Mucosa of gallbladder (tissue), 1 donor: ENCODE measurements at places on chromosomes 11 and 22. TPM values are rescaled to one million over a fixed set of nuclear protein-coding genes. Genes with fewer than 3 reads are reported as not detected.

GRCh38 chr11:1696608-1697570, at the start of gene KRTAP5-6:
Gene KRTAP5-6 (plus strand): TSS chr11:1697195. CDS start chr11:1697246, 51 bp downstream.
- no peak for DNase-seq

DNA sequence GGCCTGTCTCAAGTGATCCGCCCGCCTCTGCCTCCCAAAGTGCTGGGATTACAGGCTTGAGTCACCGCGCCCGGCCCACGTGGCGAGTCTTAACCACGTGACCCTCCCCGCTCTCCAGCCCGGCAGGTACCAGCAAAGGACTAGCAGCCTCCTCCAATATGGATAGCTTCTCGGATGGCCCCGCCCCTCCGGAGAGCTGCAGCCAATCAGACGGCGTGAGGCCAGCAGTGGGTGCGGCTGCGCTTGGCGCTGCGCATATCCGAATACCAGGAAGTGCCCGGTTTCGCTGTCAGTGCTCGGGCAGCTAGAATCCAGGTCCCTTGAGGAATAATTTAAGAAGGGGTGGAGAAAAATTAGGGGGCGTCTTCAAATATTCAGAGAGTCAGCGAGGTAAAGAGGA, 14.7 kb upstream of the PISD start:
- DNase-seq = peak; percentile 96

GRCh38 chr11:123054301-123055065, 7.5 kb downstream of the HSPA8 start:
- DNase-seq = peak; percentile 26

- peak; percentile 61 for DNase-seq
Measured at GRCh38 chr11:58927393-58928106, 11.7 kb upstream of the GLYATL1 start.

DNA sequence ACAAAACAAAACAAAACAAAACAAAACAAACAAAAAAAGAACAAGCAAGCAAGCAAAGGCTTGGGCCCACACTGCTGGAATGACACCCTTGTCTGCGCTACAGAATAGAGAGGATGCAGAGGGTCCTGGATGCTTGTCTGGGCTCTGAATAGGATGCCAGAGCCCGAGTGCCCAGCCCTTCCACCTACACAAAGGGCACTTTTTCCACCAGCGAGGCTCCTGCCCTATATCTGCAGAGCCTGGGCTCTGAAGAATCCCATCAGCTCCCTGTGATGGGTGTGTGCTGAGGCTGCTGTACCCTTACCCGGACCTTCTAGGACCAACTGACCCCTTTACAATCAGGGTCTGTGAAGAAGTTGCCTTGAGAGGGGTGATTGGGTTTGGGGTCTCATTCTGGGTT, 221.2 kb downstream of the DSCAML1 start:
- DNase-seq = no peak

DNA sequence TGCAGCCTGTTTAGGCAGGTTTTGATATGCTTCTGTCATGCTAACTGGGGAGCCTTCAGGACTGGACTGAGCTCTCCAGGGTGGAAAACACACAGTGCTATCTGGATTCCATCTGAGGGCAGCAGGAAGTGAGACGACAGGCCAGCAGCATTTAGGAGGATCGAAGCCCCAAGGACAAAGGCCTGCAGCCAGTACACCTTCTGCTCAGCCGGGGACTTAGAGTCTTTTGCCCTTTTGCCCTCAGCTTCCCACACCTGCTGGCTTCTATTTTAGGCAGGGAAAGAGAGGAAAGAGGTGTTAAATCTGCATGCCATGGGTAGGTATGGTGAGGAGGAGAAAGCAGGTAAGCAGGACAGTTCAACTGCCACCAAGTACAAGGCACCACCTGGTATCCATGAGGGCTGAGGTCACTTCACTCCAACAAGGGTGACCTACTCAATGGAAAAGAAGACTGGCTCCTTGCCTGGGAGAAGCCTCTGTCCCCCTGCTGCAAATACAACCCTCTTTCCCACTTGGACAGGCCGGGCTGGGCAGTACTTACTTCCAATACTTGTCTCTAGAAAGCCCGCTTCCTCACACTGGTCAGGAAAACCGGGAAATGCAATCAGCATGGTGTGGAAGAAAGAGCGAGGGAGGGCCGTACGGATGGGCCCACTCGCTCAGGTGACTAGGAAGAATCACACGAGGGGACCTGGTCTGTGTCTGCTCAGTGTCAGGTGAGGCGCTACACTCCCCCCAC, 12.3 kb downstream of the LARGE2 start:
- DNase-seq = no peak

DNA sequence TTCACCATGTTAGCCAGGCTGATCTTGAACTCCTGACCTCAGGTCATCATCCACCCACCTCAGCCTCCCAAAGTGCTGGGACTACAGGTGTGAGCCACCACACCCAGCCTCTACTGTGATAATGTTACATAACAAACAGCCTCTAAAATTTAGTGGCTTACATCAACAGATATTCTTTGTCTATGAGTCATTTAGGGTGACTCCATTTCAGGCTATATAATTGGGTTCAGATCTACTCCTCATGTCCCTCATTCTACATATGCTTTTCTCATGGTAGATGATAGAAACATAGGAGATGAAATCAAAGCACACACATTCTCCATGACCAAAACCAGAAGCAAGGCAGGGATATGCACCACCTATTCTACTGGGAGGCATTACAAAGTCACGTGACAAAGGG, 72.7 kb downstream of the SIK2 start:
- no peak for DNase-seq

- peak; percentile 45 for DNase-seq
Measured at GRCh38 chr11:11841116-11841722, 553 bp upstream of the USP47 start.

DNA sequence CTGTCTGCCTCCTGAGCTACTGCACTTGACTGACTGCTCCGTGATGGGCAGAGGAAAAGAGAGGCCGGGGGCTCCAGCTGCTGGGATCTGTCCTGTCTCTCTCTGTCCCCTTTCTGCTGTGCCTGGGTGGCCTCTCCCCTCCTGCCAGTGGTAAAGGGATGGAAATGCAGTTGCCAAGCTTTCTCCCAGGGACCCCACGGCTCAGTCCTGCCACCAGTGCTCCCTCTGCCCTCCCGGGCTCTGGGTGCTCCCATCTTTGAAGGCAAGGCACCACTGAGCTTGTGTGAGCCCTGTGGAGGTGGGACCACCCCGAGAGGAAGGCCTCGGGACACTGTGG, 32.0 kb downstream of the NADSYN1 start:
- DNase-seq = no peak

DNA sequence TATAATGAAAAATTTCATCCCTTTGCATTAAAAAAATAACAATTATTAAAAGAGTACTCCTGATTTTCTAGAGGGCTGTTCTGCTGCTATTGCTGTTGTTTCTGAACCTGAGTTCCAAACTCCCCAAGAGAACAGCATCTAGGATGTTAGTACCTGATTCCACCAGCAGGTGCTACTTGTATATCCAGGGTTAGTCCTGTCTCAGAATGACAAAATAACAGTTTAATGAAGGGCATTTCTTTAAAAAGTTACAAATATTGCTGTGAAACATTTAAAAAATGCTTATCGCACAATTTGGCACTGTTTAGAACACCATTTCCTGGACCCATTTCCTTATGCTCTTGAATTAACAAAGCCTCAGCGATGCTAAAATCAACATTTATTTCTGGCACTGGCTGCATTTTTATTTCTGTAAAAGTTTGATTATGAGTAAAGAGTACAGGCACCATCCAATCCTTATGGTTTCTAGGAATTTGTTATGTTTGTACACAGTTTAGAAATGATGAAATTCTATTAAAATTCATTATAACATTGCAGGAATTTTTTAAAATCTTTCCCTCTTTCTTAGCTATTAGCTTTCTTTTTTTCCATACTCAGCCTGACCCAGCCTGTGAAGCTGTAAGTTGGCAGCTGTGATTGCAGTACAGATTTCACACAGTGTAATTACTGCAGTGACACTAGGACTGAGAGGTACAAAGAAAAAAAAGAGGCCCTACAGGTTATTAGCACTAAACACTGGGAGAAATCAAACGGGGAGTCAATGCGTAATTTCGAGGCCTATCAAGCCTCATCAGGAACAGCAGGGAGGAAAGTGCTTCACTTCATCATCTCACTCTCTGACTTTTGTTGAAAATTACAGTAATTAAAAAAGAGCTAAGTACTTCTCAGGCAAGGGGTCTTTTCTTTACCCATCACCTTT, 208.8 kb downstream of the DCDC1 start:
- no peak for DNase-seq

DNA sequence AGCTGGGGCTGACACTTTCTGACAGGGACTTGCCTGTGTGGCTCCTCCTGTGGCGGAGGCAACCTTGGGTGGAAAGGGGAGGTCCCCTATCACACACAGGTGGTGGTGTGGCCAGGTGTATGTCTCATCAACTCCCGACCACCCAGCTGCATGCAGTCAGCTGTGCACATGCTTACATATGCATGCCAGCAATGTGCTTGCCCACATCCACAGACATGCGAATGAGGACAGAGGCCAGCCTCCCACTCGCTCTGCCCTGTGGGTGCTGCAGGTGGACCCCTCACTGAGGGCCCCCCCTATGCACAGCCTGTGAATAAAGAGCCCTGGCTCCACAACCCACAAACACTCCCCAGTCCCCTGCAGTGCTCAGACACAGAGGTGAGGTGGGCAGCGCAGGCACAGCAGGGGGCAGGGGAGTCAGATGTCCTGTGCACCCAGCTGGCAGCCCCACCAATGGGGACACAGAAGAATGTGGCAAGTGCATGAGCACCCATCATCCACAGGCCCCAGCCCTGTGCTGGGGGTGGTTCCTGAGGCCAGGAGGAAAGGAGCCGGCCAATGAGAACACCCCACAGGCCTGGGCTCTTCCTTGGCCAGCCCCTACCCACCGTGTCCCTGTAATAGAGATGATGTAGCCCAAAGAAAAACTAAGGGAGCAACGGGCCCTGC, 9.5 kb downstream of the GNB1L start:
- no peak for DNase-seq

DNA sequence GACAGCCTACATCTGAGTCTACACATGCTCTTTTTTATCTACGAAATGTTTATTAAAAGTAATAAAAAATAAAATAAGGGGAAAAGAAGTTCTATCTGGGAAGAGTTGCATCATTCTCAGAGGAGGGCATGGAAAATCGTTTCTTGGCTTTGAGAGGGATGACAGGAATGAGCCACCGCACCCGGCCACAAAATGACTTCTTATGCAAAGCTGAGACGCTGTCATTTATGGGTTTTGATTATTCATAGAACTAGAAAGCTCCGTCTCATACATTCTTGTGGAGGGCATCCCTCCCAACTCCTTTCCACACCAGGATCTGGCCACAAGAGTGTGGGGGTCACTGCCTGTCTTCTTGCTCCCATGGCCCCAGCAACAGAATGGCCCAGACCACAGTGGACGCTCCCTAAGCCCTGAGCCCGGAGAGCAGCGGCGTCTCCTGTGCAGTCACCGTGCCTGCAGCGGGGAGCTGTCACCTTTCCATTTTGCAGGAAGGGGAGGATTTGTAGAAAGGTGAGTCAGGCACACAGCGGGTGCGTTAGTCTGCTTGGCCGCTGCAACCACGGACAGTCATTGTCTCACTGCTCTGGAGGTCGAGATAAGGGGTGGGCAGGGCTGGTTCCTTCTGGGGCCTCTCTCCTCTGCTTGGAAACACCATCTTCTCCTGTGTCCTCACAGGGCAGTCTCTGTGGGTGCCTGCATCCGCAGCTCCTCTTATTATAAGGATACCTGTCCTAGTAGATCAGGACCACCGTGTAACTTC, 1388.7 kb downstream of the BRD1 start:
- DNase-seq = no peak

GRCh38 chr11:95891423-95892170, 32.3 kb downstream of the MTMR2 start:
- DNase-seq = no peak

DNA sequence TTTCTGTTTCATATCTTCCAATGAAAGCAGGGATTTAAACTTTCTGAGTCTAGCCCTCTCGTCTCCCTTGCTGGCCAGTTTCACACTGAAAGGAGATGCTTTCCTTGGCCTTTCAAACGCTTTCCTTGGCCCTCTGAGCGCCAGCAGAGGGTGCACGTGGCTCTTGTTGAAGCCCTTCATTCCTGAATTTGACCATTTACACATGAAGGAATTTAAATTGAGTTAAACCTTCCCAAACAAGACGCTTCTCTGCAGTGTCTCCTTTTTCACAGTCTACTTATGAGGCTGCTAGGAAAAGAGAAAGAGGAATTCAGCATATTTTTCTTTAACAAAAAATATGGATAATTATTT, 21.6 kb downstream of the NNMT start:
- peak; percentile 44 for DNase-seq

Gene PNPLA3
- 11.4 TPM for total RNA-seq

Gene PHOX2A
- total RNA-seq = 0.14 TPM

Gene POLA2
- 8.7 TPM for total RNA-seq

Gene CRYAB
- total RNA-seq = 277 TPM

Gene FGF3
- total RNA-seq = not detected
